Renal pelvis (tissue), 12 donors: ENCODE measurements at places on chromosomes 3 and 15. TPM values are rescaled to one million over a fixed set of nuclear protein-coding genes. Genes with fewer than 3 reads are reported as not detected.

Gene CFAP161
- 0.43 TPM for polyA plus RNA-seq

Gene SERINC4
- 0.25 TPM for polyA plus RNA-seq

Gene MESP2
- 0.47 TPM for polyA plus RNA-seq

Gene CPN2
- 0.74 TPM for polyA plus RNA-seq

Gene RGMA
- 7.3 TPM for polyA plus RNA-seq

Gene CPLX3
- not detected for polyA plus RNA-seq

Gene GOLGA8S
- 0.95 TPM for polyA plus RNA-seq

Gene CHDH
- polyA plus RNA-seq: 10.6 TPM

DNA sequence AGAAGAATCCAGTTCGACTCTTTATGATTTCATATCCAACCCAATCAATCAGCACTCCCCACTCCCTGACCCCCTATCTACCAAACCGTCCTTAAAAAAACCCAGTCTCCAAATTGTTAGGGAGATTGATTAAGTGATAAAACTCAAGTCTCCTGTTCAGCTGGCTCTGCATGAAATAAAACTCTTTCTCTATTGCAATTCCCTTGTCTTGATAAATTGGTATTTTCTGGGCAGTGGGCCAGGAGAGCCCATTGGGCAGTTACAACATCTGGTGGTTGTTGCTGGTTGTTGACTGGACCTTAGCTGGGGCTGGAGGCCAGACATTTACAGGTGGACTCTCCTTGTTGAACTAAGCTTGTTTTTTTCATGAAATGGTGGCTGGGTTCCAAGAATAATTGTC, 642.3 kb downstream of the ROBO2 start:
- no peak for DNase-seq

- DNase-seq: no peak
Measured at GRCh38 chr3:43950775-43951174, 260.0 kb downstream of the ABHD5 start.

GRCh38 chr3:32612547-32612946, 41.9 kb upstream of the DYNC1LI1 start:
- DNase-seq: no peak

- DNase-seq: no peak
Measured at GRCh38 chr3:168968609-168969008, 694.9 kb downstream of the MECOM start.

DNA sequence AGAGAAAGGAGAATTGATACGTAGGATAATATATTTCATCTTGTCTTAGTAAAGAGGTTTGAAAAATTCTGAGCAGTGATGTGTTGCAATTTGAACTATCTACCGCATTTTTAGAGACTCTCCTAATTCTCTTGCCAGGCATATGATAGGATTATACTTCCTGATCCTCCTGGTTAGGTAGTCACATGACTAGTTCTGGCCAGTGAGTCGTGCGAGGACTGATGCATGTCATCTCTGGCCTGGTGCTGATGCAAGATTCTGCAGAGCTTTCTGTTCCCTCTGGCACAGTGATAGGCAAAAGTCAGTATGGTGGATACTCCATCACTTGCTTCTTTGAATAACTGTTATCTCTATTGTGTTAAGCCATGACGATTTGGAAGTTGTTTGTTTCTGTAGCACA, 277.6 kb upstream of the NAALADL2 start:
- DNase-seq: no peak

DNA sequence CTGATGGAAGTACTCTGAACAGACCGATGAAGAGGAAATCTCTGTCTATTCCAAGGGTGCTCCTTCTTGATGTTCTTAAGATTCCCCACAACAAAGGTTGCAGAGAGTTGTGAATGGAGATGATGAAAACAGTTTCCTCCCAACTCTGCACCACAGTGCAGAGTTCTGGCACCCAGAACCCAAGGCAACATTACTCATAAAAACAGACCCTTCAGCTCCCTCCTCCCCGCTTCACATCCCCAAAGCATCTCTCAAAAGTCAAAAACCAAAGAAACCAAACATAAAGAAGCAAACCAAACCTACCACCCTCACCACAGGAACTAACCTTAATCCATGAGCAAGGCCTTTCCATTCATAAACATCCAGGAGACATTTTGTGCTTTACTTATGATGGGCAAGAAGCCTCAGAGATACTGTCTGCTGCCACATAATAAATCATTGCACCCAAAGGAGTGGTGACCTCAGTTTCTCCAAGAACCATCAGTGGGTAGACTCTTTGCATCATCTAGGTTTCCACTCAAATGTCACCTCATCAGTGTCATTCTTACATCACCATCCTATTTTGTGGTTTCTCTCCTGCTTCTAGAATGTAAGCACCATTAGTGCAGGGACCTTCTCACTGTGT, 13.2 kb downstream of the PCOLCE2 start:
- no peak for DNase-seq

GRCh38 chr3:37793889-37794591, 67.6 kb upstream of the CTDSPL start:
- DNase-seq: no peak

- no peak for DNase-seq
Measured at GRCh38 chr3:82520846-82521245, 759.4 kb upstream of the GBE1 start.

DNA sequence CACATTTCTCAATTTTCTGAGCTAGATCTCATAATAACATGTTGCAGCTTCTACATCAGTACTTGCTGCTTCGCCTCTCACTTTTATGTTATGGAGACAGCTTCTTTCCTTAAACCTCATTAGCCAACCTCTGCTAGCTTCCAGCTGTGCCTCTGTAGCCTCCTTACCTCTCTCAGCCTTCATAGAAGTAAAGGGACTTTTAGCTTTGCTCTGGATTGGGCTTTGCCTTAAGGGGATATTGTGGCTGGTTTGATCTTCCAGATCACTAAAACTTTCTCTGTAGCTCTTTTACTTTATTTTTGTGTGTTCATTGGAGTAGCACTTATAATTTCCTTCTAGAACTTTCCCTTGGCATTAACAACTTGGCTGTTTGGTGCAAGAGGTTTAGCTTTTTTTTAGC, 150.1 kb downstream of the ATG7 start:
- no peak for DNase-seq

- no peak for DNase-seq
Measured at GRCh38 chr3:98902351-98902740, 851 bp upstream of the DCBLD2 start.

- DNase-seq: no peak
Measured at GRCh38 chr15:42072141-42072685, 22.1 kb downstream of the PLA2G4D start.

DNA sequence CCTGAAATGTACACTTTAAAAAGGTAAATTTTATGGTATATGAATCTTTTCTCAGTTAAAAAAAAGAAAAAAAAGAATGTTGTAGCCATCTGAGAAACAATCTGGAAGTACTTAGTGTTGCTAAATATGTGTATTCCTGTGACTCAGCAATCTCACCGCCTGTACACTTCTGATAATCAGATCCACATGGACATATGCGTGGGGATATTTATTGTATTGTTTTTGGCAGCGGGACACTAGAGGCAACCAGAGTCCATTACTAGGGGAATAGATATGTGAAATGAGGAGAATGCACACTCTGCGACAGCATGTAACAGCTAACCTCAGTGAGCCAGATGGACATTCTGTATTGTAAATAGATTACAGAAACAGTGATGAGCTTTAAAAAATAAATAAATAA, 65.4 kb downstream of the AQP9 start:
- DNase-seq: no peak

DNA sequence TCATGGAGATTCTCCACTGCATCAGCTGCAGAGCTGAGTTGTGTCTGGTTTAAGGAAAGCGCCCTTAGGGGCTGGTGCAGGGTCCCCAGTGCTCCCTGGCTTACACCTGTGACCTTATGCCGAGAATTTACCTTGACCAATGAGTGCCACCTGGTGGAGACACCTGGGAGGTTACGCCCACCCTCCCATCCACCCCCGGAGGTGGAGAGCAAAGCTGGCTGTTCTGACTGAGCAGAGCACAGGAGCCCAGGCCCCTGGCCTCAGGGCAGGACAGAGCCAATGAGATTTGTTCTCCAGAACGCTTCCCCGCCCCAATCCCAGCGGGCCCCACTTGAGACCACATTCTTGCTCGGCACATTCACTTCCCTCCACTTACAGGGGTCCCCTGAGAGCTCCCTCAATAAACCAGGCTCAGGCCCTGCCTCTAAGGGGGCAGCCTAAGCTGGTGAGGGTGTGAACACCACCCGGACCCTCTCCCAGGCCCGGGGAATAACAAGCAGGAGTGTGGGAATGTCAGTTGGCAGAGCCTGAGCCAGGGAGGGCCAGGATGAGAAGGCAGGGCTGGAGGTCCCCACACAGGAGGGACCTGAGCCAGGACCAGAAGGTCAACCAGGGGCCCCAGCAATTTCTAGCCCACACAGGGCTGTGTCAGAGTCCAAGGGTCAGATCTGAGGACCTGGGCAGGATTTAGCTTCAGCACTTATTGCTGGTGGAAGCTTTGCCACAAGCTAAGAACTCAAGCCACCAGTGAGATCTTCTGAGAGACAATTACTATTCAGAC, 117.1 kb downstream of the TPRA1 start:
- no peak for DNase-seq
